ENCODE measurements at places on chromosomes 1 and 21. TPM values are rescaled to one million over a fixed set of nuclear protein-coding genes. Genes with fewer than 3 reads are reported as not detected.

The DISP1 gene
- 9.7 TPM for total RNA-seq

The ARHGEF16 gene
- total RNA-seq = 3.4 TPM

The CELF3 gene
- total RNA-seq = not detected

The DNAJB4 gene
- total RNA-seq = 25.7 TPM

The MATN1 gene
- total RNA-seq = not detected

The B3GALT2 gene
- total RNA-seq = 0.17 TPM

The DCAF6 gene
- total RNA-seq = 116 TPM

The FCRL1 gene
- total RNA-seq = not detected

The DR1 gene
- total RNA-seq = 30.2 TPM

The CDCP2 gene
- total RNA-seq = 0.16 TPM

The SLC45A1 gene
- total RNA-seq = 1.4 TPM

Data from subcutaneous adipose tissue (tissue), 4 donors.